ENCODE measurements at places on chromosomes 12 and 14.

- no peaks in the 10 kb centered on the region for H3K4me1 ChIP-seq
- no peaks in the 10 kb centered on the region for H3K36me3 ChIP-seq
- no peak overlapping the region for H3K4me3 ChIP-seq
- no peak overlapping the region for H3K27ac ChIP-seq
- no peaks in the 10 kb centered on the region for H3K27me3 ChIP-seq
These were observed 436.2 kb upstream of the FLRT2 start for GRCh38 chr14:85093631-85094330.

- no peak overlapping the region for H3K4me3 ChIP-seq
- peaks cover 15% of the 10 kb centered on the region for H3K36me3 ChIP-seq
- no peak overlapping the region for H3K27ac ChIP-seq
- no peaks in the 10 kb centered on the region for H3K27me3 ChIP-seq
These were observed 23.5 kb downstream of the APPL2 start for GRCh38 chr12:105212438-105212837.

- no peak overlapping the region for H3K4me3 ChIP-seq
- H3K27me3 ChIP-seq, result no peaks in the 10 kb centered on the region
- no peaks in the 10 kb centered on the region for H3K4me1 ChIP-seq
- no peak for DNase-seq
These were observed 173.9 kb upstream of the PLEKHA5 start for GRCh38 chr12:18955594-18955993.

- peaks cover 7% of the 10 kb centered on the region for H3K36me3 ChIP-seq
- H3K4me1 ChIP-seq, result peaks cover 37% of the 10 kb centered on the region
- no peak overlapping the region for H3K27ac ChIP-seq
- no peaks in the 10 kb centered on the region for H3K27me3 ChIP-seq
- H3K4me3 ChIP-seq, result no peak overlapping the region
These were observed 44.4 kb downstream of the AEBP2 start for GRCh38 chr12:19483727-19484126.

- no peak for DNase-seq
- H3K4me3 ChIP-seq, result no peak overlapping the region
- no peaks in the 10 kb centered on the region for H3K27me3 ChIP-seq
These were observed 1459.6 kb upstream of the TMEM132C start for GRCh38 chr12:126807312-126807865.

All from CD8-positive, alpha-beta memory T cell (primary cell).